ENCODE measurements at places on chromosomes 1 and 21.

GRCh38 chr1:19453741-19454201, 31.6 kb downstream of the CAPZB start:
- no peak for DNase-seq

- DNase-seq, result no peak
Observed at GRCh38 chr1:8643542-8644536, 173.6 kb downstream of the RERE start.

DNA sequence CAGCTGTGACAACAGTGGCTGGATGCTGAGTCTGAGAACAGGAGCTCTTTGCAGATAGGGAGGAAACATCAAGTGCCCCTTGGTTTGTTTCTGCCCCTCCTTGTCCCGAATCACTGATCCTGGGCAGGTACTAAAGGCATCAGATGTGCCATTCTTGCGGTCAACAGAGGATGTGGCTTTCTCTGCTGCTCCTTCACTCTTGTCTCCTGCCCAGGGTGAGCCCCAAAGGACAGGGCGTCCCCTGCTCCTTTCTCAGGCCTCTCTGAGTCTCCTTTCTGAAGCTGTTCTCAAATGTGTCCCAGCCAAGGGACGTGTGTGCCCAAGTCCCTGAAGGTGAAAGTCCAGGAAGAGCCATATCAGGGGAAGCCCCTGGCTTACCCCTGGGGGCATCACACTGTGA, 31.7 kb downstream of the SLC37A1 start:
- no peak for DNase-seq

- no peak for DNase-seq
Observed at GRCh38 chr1:17615157-17615556, 75.7 kb downstream of the ARHGEF10L start.

GRCh38 chr1:173113015-173113741, 62.4 kb upstream of the TNFSF18 start:
- no peak for DNase-seq

- DNase-seq, result no peak
Observed at GRCh38 chr1:29105822-29106221, 17.9 kb downstream of the TMEM200B start.

DNA sequence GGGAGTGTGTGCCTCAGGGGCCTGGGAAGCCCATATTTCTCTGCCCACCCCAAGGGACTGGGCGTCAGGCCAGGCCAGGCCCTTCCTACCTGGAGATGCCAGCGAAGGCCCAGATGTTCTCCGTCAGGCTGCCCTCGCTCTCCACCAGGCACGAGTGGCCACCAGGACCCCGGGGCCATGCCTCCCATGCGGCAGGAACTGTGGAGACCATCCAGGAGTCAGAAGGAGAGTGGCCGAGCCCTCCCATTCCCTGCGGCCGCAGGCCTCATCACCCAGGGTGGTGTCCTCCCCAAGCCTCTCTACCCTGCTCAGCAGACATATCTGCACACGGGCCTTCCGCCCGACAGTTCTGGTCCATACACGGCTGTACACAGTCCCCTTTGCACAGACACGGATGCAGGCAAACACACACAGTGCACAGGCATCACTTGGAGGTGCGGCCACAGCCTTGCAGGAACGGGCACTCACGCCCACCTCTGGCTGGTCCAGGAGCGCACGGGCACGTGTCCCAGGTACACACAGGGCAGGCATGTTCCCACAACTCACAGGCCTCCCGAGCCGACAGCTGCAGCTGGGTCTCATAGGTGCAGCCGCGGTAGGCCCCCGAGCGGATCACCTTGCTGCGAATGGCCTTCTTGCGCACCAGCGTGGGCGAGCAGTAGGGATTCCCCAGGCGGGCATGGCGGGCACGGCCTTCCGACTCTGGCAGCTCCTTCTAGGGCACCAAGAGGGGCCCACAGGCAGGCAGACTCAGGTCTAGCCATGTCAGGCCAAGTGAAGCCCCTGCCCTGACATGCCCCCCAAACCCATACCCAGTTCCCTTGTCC, 5.9 kb upstream of the KIF17 start:
- no peak for DNase-seq

- DNase-seq, result no peak
Observed at GRCh38 chr1:13783551-13783950, 83.6 kb downstream of the PRDM2 start.

GRCh38 chr1:39105061-39105840, 79.1 kb downstream of the NDUFS5 start:
- DNase-seq, result no peak

DNA sequence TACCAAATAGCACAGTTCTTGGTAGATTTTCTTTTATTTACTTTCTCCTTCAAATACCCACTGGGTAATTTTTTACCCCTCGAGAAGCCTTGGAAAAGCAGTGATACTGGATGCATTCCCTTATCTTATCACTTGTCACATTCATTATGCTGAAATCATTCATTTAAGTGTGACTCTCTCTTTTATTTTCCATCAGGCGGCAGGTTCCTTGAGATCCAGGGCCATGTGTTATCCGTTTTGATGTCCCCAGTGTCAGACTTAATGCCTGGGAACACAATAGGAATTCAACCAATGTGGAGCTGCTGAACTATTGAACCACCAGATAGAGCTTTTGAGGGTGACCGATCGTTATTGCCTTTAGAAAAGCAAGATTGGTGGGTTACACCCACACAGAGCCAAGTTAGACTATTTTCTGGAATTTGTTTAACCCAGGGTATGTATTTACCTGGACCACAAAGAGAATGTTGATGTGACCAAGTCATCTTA, 51.5 kb upstream of the ATP5PO start:
- no peak for DNase-seq

DNA sequence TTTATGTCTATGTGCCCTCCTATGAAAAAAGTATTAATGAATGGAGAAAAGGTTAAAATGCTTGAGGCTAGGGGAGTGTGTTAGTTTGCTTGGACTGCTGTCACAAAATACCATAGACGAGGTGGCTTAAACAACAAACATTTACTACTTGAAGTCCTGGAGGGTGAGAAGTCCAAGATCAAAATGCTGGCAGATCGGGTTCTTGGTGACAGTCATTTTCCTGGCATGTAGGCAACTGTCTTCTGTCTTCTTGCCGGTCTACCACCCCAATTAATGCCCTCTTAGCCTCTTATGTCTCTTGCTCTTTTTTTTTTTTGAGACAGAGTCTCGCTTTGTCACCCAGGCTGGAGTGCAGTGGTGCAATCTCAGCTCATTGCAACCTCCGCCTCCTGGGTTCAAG, 15.0 kb downstream of the ARID1A start:
- no peak for DNase-seq

DNA sequence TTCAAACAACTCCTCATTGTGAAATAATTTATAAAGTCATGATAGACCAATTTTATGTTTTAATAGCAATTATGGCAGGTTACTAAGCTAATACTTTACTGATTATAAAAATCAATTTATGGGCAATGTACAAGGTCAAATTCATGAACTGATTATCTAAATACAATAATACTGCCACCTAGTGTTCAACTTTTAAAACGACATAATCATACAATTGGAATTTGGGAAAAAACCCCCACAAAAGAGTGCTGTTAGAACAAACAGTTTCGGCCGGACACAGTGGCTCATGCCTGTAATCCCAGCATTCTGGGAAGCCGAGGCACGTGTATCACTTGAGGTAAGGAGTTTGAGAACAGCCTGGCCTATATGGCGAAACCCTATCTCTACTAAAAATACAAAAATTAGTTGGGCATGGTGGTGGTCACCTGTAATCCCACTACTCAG, 14.0 kb downstream of the GTF2B start:
- peak; percentile 14 for DNase-seq

DNA sequence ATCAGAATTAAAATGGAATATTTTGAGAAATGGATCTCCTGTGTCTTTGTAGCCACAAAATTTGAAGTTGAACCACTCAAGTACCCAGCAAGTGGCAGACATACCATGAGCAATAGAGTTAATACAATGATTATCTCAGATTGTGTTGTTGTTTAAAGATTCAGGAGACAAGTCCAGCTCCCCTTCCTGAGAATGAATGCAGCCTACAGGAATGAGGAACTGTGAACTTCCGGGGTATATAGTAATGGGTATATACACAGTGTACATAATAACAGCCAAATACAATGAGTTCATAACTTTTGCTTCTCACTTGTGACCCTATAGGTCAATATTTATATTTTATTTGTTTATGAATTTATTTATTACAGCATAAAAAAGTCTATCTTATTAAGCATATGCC, 445.0 kb downstream of the SETD4 start:
- no peak for DNase-seq

- no peak for DNase-seq
Observed at GRCh38 chr1:162381383-162381782, at the start of gene C1orf226. Gene C1orf226, plus strand, starts transcription at chr1:162381728. Its CDS starts 174 bp downstream, at chr1:162381902.

GRCh38 chr1:230270185-230270558, 156.0 kb downstream of the PGBD5 start:
- no peak for DNase-seq

- DNase-seq, result no peak
Observed at GRCh38 chr1:59879574-59879973, 47.0 kb downstream of the CYP2J2 start.

GRCh38 chr21:38487901-38488639, 10.2 kb downstream of the ERG start:
- no peak for DNase-seq

- DNase-seq, result no peak
Observed at GRCh38 chr1:169784102-169784501, 10.6 kb downstream of the METTL18 start.

DNA sequence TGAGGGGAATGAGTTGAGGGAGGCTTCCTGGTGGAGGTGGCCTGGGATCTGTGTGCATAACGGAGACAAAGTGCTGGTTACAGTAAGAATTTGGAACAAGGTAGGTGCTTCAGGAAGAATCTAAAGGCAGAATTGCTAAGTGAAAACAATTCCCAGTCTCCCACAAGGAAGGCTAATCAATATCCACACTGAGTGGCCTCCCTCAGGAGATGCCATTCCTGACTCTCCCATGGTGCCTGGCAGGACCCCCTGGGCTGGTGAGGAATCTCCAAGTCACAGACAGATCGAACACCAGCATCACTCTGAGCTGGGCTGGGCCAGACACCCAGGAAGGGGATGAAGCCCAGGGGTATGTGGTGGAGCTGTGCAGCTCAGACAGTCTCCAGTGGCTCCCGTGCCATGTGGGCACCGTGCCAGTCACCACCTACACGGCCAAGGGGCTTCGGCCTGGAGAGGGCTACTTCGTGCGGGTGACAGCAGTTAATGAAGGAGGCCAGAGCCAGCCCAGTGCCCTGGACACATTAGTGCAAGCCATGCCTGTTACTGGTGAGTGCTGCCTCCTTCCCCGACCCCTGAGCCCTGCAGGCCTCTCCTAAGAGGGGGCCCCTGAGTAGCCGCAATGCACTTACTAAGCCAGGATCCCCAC, 30.7 kb downstream of the IGFN1 start:
- no peak for DNase-seq

DNA sequence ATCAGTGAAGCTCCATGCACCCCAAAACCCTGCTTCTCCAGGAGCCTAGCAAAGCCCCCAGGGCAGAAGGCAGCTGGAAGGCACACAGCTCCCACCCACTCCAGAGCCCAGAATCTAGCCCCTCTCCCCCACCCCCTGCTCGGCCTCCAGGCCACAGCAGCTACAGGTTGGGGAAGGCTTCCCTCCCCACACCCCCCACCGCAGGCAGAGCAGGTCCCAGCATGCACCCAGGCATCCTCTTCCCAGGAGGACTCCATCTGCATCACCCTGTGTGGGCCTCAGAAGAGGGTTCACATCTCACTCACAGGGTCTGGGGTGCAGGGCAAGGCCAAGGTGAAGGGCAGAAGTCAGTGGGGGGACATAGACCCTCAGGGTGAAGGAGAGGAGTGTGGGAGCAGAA, 719 bp downstream of the S100A14 start:
- no peak for DNase-seq

GRCh38 chr1:165960881-165961280, 133.5 kb downstream of the UCK2 start:
- no peak for DNase-seq

DNA sequence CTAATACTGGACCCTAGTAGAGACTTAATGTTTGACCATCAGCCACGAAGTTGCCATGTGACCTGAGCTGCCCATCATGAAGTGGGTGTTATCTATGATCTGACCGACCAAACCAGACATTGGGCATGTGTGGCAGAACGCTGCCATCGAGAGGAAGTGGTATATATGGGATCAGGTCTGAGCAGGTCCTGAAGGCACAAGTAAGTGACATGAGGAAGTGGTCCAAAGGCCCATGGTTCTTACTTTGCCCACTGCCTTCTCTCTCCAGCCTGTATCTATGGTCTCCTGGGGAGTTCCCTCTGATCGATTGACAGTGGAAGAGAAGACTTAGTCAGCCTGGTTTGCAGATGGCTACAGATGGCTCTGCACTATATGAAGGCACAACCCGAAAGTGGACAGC, 7.9 kb downstream of the SPSB1 start:
- no peak for DNase-seq

GRCh38 chr1:80657707-80658106, 1143.0 kb upstream of the ADGRL2 start:
- no peak for DNase-seq

DNA sequence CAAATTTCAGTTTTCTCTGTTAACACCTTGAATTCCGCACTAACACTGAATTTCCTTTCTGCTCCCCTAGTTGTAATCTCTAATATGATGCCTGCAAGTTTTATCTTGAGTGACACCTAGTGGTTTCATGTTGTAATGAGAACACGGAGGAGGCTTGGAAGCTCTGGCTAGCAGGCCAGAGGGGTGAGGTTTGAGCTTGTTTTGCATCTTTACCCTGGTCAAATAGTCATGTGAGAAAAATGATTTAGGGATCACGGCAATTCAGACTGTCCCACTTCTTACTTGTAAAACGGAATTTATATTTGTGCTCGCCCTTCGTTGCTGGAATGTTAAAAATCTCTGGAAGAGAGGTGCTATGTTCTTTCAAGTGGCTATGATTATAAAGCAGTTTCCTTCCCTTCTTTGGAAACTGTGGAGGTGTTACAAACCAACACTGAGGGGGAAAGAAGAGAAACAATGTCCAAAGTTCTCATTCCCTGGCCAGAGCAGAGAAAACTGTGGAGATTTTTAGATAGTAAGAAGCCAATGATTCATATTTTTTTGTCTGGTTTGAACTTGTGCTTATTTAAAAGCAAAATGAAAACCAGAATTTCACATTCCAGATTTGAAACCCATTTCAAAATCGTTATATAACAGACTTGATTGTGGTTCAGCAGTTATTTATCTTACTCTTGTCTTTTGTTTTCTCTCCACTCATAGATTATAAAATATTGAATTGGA, 5.3 kb upstream of the MROH9 start:
- DNase-seq, result peak; percentile 27

GRCh38 chr1:174954073-174954460, 45.7 kb upstream of the CACYBP start:
- no peak for DNase-seq

GRCh38 chr1:209672705-209673630, 2.2 kb upstream of the G0S2 start:
- DNase-seq, result no peak

DNA sequence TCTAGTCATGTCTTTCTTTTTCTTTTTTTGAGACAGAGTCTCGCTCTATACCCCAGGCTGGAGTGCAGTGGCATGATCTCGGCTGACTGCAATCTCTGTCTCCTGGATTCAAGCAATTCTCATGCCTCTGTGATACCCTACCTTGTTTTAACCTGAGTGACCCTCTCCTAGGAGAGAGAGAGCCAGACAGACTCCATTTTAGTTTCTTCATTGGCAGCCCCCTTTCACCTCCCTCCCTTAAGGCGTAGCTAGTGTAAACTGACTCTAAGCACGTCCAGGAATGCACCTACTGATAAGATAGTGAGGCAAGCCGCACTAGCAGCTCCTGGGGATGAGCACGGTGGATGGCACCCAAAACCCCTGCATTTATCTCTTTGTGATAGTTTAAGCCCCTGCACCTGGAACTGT, 5.2 kb upstream of the PKNOX1 start:
- DNase-seq, result no peak
